ENCODE measurements at places on chromosomes 5 and 9.

DNA sequence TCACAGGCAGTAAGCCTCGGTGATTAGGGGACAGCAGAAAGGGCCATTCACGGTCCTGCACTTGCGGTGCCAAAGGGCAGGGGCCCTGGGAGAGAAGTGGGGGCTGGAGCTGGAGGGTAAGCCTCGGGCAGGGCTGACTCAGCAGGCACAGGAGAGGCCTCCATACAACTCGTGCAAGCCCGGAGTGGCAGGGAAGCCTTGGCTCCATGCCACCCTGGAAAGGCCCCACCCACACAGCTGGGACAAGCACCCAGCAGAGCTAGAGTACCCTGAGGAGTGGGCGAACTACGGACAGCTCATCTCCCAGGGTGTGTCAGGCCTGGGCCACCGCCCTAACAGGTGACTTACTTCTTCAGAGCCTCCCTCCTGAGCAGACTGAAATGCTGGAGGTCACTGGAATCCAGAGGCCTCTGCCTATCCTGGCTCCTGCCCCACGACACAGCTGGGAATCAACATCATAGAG is 5.6 kb upstream of the CAMK2A start:
- DNase-seq, result no peak

GRCh38 chr5:112205846-112206245 is 213.2 kb downstream of the EPB41L4A start:
- peak; percentile 45 for DNase-seq

DNA sequence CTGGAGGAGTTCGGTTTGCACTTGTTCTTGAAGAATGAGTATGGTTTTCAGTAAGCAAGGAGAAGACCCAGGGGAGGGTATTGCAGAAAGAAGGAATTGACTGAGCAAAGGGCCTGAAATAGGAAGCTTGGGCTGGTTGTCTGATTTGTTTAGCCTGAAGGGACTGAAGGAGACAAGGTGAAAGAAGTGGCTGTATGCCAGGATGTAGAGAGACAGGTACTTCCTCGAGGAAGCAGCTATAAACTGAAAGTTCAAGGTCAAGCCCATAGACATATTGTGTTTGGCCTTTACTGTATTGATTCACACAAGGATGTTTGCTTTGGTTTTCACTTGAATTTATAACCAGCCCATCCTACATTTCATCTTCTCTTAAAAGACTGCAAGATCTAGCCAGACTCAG is 183.1 kb downstream of the PALM2AKAP2 start:
- no peak for DNase-seq

- no peak for DNase-seq
Measured at GRCh38 chr9:7145361-7146069, 387.7 kb downstream of the KDM4C start.

GRCh38 chr9:129007766-129008468 is 20.2 kb downstream of the SH3GLB2 start:
- DNase-seq, result no peak

- no peak for DNase-seq
Measured at GRCh38 chr5:158698023-158698639, 401.6 kb downstream of the EBF1 start.

DNA sequence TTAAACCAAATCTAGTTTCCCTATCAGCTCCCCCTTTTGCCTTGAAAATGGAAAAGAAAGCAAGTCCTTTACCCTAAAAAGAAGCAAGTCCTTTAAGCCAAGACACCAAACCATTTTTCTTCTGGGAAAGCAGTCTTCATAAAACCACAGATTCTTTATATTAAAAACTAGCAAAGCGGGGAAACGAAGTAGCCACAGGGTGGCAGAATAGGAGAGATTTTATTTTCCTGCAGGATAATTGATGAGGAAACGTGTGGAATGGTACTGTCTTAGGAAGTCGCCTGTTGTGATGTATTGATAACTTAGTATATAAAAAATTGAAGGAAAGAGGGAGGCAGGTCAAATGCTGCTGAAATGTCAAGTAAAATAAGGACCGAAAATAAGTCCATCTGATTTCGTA is 41.1 kb downstream of the ZNF883 start:
- DNase-seq, result peak; percentile 17

GRCh38 chr9:86676396-86676795 is 270.9 kb downstream of the GAS1 start:
- DNase-seq, result no peak

- peak; percentile 63 for DNase-seq
Measured at GRCh38 chr5:180860273-180860886, 696 bp downstream of the ZFP62 start.

GRCh38 chr9:134863941-134864820 is 16.4 kb upstream of the FCN2 start:
- DNase-seq, result no peak

GRCh38 chr5:5384660-5385330 is 37.7 kb upstream of the ICE1 start:
- no peak for DNase-seq

DNA sequence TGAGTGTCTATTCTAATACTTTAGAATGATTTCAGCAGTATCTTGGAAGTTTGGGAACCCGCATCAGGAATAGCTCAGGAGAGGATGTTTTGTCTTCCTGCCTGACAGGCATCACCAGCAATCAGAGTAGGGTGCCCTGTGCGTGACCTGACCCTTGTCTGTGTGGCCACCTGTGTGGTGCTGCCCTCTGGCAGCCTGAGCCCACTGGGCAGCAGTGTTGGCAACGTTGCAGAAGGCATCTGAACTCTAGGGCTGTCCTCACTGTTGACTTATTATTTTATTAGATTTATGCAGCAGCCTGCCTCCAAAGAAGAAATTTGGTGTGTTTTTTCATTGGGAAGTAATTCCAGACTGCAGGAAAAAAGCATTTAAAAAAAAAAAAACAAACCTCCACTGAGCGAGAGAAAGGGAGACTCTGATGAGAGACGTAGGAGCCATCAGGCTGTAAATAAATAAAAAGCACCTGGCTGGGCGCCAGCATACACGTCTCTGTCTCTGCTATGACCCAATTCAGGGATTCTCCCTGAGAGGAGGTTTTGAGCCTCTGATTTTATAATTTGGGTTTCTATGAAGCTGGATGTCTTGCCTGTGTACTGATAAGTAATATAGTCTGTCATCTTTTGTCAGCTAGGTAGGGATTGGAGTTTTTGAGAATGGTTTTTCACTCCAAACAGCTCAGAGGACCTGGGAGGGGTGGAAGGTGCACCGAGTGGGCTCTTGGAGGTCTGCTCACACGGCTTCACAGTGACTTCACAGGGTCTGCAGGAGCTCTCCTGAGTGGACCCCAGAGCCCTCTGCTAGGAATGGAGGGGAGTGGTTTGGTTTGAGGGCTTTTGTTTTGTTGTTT is 49.0 kb downstream of the FAM78A start:
- DNase-seq, result no peak

DNA sequence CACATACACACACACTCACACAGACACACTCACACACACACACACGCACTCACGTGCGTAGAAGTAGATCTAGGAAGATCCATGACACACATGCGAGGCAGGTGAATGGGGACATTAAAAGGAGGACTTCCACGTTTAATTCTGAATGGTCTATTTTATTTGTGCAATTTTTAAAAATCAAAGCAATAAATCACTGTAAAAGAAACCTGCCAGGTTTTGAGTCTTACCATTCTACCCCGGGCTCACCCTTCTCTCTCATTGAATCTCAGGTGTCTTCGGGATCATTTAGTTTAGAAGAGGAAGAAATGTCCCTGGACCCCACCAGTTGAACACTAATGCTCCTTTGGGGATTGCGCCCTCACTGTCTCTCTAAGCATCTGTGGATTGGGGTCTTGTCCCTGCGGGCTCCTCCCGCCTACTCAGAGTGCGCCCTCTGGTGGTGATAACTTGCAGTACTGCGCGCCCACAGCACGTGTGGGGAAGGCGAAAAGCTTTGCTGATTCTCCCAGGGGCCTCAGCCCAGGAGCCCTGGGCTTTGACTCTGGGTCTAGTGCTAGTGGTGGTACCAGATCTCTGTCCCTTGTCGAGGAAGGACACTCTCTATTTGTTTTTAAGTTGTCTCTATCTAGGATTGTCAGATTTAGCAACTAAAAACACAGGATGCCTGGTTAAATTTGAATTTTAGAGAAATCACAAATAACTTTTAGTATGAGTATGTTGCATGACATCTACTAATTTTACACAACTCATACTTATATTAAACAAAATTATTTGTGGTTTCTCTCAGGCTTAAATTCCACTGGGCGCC is 34.8 kb downstream of the BOD1 start:
- DNase-seq, result peak; percentile 82

GRCh38 chr5:132456296-132456986 is 34.1 kb downstream of the IRF1 start:
- no peak for DNase-seq

DNA sequence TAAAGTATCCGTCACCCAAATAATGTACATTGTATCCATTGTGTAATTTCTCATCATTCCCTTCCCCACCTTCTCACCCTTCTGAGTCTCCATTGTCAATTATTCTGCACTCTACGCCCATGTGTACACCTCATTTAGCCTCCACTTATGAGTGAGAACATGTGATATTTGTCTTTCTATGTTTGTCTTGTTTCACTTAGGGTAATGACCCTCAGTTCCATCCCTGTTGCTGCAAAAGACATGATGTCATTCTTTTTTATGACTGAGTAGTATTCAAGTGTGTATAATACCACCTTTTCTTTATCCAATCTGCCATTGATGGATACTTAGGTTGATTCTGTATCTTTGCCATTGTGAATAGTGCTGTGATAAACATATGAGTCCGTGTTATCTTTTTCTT is 4.9 kb upstream of the SPATA31C2 start:
- no peak for DNase-seq

DNA sequence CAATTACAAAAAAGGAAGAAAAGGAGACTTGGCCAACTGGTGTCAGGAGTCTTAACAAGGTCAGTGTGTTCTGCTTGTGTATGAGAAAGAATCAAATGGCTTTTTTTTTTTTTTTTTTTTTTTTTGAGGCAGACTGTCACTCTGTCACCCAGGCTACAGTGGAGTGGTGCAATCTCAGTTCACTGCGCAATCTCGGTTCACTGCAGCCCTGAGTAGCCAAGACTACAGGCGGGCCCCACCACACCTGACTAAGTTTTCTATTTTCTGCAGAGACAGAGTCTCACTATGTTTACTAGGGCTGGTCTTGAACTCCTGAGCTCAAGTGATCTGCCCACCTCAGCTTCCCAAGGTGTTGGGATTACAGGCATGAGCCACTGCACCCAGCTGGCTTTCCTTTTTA is 3.1 kb upstream of the IL7R start:
- DNase-seq, result no peak

GRCh38 chr5:177220576-177220975 is 82.9 kb downstream of the RAB24 start:
- DNase-seq, result no peak

DNA sequence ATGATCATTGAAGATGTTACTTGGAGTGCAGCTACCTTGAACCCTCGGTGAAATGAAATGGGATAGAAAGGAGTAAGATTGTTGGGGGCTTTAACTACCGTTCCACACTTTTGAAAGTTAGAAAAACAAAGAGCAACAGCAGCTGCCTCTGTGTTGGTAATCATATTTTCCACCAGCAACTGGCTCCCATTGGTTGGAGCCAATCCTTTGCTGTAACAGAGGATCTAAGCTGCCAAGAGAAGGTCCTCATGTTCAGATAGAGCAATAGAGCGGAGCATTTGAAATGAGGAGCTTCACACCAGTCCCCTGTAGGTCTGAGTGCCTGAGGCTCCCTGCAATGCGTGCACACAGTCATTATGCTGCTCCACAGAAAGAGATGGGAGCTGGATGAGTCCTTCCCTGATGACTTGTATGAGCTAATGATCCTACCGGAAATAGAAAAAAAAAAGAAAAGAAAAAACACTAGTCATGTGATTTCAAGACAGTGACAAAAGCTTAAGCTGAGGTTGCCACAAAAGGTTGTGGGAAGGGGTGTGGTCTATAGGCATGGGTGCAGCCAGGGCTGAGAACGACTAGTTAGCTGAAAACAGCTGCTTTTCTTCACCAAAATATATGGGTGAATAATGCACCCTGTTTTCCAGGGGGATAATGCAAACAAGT is 300.7 kb downstream of the MLLT3 start:
- no peak for DNase-seq

- DNase-seq, result no peak
Measured at GRCh38 chr5:35009657-35010056, 38.1 kb downstream of the AGXT2 start.

DNA sequence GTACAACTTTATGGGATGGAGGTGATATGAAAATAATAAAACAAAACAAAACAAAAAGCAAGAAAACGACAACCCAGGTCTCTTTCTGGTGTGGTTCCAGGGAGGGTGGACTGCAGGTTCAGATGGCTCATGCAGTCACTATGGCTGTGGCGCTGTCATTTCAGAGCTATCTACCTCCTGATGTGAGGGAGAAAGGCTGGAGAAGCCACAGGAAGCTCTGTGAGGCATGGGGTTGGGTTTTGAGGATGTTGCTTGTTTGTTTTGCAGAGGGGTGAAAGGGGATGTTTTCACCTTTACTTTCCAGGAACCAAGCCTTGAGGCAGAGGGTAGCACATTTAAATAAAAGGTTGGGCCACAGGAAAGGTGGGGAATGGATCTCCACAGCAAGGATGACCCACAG is 18.7 kb downstream of the NIPAL4 start:
- no peak for DNase-seq

GRCh38 chr5:29263915-29264351 is 1929.6 kb upstream of the CDH6 start:
- DNase-seq, result no peak

- DNase-seq, result no peak
Measured at GRCh38 chr9:98099898-98100297, 19.1 kb downstream of the TRIM14 start.

- DNase-seq, result peak; percentile 28
Measured at GRCh38 chr9:98374385-98375051, 119.1 kb upstream of the TBC1D2 start.

- peak; percentile 46 for DNase-seq
Measured at GRCh38 chr5:155839251-155840037, 487.5 kb upstream of the SGCD start.

DNA sequence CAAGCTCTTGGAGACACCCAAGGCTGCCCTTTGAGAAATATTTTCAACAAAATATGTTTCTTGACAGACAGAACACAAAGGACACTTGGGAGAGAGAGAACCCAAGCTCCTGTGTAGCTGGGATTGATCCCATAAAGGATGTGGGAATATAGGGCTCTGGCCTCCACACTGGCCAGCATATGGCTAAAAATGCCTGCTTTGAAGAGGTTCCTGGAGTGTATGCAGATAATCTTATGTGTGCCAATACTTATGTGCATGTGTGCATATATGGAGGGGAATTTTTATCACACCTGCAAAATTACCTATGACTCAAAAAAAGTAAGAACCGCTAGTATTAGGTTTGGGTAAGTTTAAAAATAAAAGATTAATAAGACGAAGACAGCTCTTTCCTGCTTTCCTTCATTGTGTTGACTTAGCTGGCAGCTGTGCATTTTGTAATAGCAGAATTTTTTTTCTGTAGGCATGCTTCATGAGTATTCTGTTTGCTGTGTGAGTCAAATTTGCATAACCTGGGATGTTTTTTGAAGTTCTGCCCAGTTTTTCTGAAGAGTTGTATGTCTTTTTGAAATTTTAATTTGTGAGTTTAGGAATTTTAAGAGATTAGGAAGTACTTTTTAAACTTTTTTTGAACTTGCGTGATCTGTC is 42.6 kb downstream of the HACD4 start:
- no peak for DNase-seq
